Right lobe of liver (tissue), 6 donors: ENCODE measurements at places on chromosomes 5 and 9.

DNA sequence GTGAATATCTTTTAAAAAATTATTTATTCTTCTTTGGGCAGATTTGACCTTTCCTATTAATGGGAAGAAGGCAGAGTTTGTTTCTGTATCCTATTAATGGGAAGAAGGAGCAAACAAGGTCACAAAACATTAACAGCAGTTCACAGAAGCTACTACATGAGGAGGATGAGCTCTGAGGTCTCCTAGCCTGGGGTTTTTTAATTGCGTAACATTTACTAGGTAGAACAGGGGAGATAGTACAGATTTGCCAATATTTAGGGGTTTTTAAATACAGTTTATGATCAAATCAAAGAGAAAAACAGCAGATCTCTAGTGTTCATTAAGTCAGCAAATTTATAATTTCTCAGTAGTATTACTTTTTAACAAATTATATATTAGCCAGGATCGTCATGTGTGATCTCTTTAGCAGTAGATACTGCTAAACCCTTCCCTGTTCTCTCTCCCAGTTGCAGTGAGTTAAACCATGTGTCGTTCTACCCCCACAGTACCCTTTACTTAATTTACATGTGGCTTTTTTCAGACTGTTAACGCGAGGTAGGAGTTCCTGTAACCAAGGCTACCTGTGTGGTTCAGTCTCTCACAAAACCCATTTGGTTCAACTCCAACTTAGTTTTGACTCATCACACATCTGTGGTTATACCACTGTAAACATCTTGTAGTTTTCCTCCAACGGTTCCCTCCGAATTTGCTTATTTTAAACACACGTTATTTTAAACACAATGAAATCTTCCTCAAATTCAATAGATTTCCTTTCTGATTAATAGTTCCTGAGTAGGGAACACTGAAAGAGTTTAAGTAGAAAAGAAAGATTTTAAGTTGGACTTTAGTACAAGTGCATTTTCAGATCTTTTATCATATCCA, 13.3 kb downstream of the SLC25A46 start:
- DNase-seq: no peak

GRCh38 chr5:101091902-101092301, 188.8 kb upstream of the ST8SIA4 start:
- DNase-seq: no peak

DNA sequence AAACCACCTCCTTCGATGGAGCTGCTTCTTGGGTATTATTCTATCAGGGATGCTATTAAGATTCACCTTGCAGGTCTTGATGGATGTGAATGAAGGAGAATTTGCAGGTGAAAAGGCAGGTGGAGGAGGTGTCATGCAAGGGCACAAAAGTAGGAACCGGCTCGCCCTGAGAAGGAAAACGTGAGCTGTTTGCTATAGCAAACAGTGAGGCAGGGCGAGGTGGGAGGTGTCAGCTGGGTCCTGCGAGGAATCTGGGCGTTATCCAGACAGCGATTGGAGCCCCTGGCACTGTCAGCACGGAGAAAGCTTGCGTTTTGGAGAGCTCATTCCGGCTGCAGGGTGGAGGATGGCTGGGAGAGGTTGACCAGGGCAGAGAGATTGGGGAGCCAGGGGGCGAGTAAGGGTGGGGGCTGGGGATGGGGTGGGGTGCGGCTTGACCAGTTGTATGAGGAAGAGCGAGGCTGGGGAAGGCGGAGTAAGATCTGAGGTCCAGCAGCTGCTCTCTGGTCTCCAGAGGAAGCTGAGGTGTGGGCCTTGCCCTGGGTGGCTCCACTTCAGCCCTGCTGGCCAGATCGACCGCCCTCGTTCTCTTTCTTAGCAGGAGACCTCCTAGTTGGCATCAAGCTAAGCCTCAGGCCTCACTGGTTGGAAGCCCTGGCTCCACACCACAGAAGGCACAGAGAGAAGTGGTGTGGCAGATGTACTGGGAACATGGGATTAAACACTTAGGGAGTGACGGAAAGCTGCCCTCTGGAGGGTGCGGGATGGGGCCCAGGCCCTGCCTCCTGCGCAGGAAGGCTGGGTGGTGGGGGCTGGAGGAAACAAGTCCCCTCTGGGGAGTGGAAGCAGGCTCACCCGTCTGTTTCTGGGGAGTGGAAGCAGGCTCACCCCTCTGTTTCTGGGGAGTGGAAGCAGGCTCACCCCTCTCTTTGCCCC, 54.7 kb upstream of the NEURL1B start:
- DNase-seq: no peak

- no peak for DNase-seq
Observed at GRCh38 chr5:57499262-57500050, 16.8 kb upstream of the ACTBL2 start.

- no peak for DNase-seq
Observed at GRCh38 chr9:124040186-124040931, 28.8 kb downstream of the LHX2 start.

DNA sequence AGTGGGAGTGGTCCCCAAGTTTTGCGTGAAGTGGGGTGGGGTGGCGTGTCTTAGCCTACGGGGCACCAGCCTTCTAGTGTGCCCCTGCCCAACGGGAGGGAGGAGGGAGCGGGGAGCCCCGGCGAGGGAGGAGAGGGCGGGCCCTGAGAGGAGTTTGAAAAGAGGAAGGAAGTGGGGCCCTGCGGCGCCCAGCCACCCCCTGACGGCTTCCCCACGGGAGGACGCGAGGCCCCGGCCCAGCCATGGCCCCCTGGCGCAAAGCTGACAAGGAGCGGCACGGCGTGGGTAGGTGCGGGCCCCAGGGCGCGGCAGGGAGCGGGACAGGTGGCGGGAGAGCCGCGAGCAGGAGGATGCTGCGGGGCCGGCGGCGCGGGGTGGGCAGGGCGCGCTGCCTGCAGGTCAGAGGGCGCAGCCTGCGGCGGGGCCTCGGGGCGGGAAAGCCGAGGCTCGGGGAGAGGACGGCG, at the start of gene DOCK2:
TSS of gene DOCK2 (plus strand) at position 191 of the 464 bp plus-strand sequence. CDS start at position 243, 52 bp downstream.
- peak; percentile 65 for DNase-seq

DNA sequence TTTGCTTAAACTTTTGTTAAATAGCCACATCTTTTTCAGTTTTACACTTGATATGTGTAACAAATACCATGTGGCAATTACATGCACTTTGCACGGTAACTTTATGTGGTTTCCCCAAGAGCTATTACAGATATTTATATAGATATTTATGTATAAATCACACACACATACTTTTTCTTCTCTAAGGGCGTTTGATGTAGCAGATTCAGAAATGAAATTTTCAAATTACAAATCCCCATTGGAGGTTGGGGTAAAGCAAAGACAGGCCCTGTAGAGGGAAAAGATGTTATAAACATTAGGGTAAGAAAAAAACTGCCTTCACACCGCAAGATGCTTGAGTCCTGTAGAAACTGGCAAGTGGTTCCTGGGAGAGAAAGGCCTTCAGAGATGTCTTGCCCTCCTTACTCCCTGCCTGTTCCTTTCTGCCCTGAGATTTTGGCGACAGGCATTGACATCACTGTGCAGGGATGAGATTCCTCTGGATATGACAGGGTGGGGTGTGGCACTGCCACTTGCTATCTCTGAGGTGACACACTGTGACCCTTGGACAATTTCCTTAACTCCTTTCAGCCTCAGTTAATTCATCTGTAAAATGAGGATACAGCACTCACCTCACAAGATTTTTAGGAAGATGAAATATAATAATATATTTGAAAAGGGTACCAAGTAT, 177.9 kb upstream of the TUT7 start:
- no peak for DNase-seq

DNA sequence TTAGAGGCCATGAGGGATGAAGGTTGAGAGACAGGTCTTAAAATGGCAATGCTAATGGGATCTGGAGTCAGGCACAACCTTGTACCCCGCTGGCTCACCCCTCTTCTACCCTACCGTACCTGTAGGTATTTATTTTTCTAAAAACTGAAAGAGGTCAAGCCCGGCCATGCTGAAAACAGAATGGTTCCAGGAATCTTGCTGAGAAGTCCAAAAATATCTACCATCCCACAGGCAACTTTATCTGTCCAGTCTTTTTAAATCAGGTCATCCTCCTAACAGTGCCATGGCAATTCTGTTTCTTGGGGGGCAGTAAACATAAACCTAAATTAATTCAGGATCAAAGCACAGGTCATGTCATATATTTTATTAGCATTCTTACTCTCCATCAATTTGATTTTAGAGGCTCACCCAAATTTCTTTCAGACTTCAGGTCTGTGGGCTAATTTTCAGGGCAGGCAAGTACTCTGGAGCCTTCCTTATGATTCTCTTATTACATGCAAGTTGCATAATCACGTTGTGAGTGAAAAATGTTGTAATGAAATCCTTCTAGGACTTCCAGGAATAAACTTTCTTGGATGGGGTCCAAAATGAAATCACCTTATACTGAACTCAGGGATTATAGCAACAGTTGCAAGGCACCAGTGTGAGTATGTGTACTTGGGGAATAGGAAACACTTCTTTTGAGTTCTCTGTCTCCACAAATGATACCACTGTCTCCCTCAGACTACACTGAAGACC, 102.7 kb upstream of the NREP start:
- DNase-seq: no peak

DNA sequence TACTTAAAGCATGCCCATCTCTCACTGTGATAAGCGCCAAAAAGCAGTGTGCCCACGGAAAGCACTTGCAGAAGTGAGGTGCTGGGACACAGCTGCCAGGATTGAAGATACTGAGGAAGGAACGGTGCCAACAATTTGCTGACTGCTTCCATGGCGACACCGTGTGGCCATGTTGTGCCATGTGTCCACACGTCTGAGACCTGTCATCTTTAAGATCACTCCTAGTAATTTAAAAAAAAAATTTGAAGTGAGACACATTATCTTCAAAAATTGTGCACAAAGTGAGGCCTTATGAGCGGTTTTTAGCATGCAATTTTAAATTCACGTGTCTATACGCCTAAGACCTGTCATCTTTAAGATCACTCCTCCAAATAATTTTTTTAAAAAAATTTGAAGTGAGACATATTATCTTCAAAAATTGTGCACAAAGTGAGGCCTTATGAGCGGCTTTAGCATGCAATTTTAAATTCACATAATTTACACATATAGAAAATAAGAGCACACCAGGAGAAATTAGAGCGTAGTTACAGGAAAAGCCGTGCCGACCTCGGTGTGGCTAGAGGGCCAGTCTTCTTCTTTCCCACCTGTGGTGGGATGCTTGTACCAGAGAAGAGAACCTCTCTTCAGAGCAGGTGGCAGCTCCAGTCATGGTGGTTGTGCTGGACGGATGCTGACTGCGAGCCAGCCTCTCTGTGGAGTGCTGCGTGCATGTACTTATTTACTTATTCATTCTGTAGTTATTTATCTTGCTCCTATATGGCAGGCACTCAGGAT, 21.4 kb upstream of the FLT4 start:
- DNase-seq: no peak

DNA sequence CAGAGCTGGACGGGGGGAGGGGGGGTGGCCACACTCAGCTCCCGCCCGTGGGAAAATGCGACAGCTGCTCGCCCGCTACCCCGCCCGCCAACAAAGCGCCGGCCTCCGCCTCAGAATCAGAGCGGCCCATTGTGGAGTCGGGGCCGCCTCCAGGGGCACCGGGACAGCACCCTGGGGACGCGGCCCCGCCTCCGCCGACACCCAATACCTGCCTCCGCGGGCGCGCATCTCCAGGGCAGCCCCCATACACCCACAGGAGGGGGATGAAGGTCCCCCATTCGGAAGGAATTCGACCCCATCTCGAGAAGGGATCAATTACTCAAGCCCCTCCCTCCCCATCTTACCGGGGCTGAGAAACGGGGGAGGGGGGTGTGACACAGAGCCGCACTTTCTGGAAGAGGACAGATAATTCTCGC, 1.3 kb downstream of the NOTCH1 start:
- peak; percentile 74 for DNase-seq

- no peak for DNase-seq
Observed at GRCh38 chr5:156051972-156052371, 275.0 kb upstream of the SGCD start.

- no peak for DNase-seq
Observed at GRCh38 chr5:124581738-124582560, 164.5 kb downstream of the ZNF608 start.

DNA sequence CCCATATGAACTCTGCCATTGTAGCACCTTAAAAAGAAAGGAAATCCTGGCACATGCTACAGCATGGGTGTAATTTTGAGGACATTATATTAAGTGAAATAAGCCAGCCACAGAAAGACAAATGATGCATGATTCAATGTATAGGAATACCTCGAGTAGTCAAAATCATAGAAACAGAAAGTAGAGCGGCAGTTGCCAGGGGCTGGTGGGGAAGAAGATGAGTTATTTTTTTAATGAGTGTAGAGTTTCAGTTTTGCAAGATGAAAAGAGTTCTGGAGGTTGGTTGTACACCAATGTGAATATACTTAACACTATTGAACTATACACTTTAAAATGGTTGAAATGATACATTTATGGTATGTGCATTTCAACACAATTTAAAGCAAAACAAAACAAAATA, 133.0 kb downstream of the ZDHHC21 start:
- no peak for DNase-seq

- DNase-seq: no peak
Observed at GRCh38 chr9:135908754-135909204, 1.4 kb upstream of the CAMSAP1 start.

DNA sequence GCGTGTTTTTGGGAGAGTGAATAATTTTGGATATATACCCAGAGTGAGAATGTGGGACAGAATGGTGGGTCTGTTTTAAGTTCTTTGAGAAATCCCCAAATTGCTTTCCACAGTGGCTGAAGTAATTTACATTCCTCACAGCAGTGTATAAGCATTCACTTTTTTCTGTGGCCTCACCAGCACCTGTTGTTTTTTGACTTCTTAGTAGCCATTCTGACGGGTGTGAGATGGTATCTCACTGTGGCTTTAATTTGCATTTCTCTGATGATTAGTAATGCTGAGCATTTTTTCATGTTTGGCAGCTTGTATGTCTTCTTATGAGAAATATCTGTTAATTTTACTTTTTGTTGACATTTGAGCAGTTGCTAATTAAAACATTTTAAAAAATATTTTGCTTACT, 9.4 kb upstream of the SPATA31D1 start:
- no peak for DNase-seq

DNA sequence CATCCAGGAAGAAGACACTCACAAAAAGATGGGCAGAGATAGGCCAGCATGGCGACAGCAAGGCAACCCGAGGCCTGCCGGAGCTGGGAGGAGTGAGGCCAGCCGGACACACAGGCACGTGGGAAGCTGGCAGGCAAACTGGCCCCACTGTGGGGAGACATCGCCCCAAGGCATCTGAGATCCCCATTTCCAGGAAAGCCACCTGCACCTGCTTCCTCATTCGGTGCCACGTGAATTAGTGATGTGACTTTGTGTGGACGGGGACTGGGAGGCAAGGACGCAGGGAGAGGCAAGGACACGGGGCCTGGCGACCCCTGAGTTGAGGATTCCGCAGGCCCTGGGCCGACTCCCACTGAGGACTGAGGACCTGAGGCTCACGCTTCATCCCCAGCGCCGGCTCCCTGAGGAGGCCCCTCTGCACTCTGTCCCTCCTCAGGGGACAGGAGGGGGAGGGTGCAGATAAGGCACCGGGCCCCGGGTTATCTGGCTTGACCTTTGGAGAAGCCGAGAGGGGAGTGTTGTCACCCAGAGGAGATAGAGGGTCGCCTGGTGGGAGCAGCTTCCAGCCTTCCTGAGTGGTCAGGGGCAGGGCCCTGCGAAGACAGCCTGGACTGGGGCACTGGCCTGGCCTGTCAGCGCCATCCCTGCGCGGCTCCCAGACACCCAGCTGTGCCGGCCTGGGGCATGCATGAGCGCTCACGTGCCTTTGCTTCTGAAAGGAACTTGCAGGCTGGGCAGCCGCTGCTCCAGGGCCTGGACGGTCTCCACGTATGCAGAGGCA, 39.7 kb downstream of the NDUFS6 start:
- no peak for DNase-seq

- DNase-seq: peak; percentile 45
Observed at GRCh38 chr9:133135146-133135745, 14.2 kb upstream of the RALGDS start.

- no peak for DNase-seq
Observed at GRCh38 chr5:16763211-16763610, 146.4 kb upstream of the RETREG1 start.
